Ureter (tissue), 1 donor: ENCODE measurements at places on chromosomes 13 and 19. TPM values are rescaled to one million over a fixed set of nuclear protein-coding genes. Genes with fewer than 3 reads are reported as not detected.

The SIX5 gene
- 18.1 TPM for total RNA-seq

GRCh38 chr13:21956666-21957065 lies 285.8 kb downstream of the FGF9 start:
- DNase-seq = no peak

GRCh38 chr19:931860-932647 lies 6.2 kb downstream of the ARID3A start:
- no peak for DNase-seq

DNA sequence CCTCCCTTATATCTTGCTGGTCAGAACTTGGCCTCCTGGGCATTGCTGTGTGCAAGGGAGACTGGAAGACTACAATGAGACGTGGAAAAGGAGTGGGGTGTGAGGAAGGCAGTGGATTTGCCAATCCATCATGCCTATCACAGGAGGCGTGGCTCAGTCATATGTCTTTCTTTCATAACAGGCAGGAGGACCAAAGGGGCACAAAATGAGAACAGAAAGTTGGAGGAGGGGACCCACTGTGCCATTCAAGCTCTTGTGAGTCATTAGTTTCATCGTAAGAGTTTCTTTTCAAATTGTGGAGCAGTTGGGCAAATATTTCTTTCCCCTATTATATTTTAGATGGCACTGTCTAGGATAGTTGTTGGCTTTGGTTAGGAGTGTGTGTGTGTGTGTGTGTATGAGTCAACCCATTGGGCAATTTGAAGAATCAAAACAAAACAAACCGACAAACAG lies 471.5 kb downstream of the TSHZ3 start:
- no peak for DNase-seq

GRCh38 chr13:45584816-45585215 lies 30.7 kb downstream of the ERICH6B start:
- DNase-seq = no peak

DNA sequence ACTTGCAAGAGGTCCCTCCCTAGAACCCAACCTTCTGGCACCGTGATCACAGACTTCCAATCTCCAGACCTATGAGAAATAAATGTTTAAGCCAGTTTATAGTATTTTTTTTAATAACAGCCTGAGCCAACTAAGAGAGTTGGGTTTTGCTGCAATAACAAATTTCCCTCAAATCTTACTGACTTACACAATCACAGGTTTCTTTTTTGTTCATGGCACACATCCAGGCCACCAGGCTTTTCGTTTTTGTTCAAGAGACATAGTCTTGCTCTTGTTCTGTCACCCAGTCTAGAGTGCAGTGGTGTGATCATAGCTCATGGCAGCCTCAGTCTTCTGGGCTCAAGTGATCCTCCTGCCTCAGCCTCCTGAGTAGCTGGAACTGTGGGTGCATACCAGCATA lies 2.0 kb upstream of the SELENOV start:
- DNase-seq = no peak
